ENCODE measurements at places on chromosomes 6 and 20.

DNA sequence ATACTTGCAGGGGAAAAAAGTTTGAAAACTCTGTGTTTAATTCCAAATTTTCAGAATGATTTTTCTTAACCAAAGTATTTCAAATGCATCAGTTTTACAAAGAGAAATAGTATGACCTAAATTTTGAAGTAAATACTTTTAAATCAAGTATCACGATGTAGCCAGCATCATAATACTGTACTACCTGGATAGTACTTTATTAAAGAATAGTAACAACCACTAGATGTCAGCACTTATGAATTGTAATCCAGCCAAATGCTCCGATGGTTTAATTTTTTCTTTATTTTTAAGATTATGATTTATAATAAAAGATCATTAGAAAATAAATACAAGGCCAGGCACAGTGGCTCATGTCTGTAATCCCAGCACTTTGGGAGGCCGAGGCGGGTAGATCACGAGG is 37.2 kb upstream of the HACE1 start:
- DNase-seq = no peak

GRCh38 chr6:96926425-96926824 is 1.9 kb downstream of the KLHL32 start:
- peak; percentile 59 for DNase-seq

- no peak for DNase-seq
Measured at GRCh38 chr20:61514805-61515505, 262.9 kb downstream of the CDH4 start.

DNA sequence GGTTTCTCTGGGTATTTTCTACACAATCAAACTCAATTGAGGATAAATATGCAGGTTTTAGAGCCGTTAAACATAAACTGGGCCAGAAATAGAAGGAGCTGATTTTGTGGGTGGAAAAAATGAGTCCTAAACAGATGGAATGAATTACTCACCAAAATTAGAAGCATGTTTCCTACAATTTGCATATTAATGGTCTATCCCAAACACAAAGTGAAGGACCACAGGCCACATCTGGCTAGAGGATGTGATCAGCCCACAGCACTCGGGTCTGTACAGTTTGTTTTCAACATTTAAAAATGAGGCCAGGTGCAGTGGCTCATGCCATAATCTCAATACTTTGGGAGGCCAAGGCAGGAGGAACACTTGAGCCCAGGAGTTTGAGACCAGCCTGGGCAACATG is 296.3 kb downstream of the PREX1 start:
- DNase-seq = no peak

DNA sequence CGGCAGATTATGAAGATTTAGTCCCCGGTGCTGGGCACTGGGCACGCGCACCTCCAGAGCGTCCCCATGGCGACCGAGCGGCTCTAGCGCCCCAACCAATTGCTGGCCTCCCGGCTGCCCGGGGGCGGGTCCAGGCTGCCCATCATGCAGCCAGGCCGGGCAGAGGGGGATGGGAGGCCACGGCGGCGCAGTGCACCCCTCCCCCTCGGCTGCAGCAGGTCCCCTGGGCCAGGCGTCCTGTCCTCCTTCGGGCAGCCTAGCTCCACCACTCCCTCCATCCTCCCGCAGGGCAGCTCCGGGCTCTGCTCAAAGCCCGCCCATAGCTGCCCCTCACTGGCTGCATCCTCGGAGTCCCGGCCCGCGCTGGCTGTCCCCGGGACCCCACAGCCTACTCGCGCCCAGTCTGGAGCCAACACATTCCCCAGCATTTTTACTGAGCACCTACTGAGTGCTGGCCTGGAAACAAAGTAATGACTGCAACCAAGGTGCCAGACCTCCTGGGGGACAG is 99.4 kb downstream of the ASXL1 start:
- peak; percentile 88 for DNase-seq

DNA sequence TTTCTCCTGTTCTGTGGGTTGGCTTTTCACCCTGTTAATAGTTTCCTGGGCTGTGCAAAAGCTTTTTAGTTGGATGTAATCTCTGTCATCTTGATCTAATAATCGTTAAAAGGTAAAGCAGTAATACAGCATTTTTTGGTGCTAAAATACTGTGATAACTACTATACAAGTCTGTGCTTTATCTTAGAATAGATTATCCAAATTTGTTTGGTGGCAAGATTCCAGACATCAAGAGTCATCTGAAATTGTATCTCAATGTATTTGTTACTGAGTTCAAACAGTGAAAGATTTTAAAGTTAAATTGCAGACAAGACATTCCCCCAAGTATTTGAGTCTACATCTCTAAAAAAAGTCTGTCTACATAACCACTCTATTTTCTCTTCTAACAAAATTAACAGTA is 18.8 kb downstream of the TBPL1 start:
- DNase-seq = no peak

GRCh38 chr20:3471397-3472021 is 691 bp downstream of the ATRN start:
- no peak for DNase-seq

DNA sequence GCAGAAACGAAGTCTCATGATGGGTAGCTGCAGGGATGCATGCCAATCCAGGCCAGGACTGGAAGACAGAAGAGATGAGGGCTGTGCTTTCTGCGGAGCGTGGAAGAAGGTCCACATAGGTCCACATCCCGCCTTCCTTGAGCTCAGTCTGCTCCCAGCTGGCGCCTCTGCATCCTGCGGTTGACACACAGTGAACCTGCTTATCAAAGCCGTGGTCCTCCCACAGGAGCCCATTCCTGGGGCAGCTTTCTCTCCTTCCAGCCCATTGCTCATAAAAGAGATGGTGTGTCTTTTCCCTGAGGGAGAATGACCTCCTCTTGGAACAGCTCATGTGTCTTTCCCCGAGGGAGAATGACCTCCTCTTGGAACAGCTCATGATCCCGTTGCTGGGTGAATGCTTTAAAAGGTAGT is 225.4 kb downstream of the CDH4 start:
- DNase-seq = no peak

GRCh38 chr6:11294228-11294627 is 61.8 kb upstream of the NEDD9 start:
- DNase-seq = no peak

DNA sequence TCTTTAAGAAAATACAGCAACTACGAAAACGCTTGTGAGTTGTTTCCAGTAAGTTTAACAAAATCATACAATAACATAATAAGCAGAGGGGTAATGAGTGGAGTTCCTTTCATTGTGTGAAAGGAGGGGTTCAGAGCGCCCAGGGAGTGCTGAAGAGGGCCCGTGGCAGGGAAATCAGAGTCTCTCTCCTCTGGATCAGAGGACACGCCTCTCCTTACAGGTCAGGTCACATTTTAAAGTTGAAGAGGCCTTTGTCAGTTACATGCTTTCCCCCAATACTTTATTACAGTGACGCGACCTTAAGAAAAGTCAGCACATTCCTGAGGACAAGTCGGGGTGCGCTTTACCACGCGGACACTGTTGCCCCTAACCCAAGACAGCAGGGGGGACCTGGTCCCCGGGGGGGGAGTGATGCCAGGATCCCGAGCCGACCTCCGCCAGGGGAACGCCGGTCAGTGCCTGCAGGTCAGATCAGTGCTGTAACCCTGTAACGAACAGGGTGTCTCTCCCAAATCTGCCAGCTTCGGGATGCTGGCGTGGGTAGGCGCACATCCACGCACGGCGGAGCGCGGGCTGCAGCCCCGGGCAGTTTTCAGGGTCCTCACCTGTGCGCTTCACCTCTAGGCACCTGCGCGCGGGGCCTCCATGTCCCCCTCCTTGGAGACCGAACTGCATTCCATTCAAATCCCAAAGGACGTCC is 848 bp downstream of the DACT2 start:
- no peak for DNase-seq

DNA sequence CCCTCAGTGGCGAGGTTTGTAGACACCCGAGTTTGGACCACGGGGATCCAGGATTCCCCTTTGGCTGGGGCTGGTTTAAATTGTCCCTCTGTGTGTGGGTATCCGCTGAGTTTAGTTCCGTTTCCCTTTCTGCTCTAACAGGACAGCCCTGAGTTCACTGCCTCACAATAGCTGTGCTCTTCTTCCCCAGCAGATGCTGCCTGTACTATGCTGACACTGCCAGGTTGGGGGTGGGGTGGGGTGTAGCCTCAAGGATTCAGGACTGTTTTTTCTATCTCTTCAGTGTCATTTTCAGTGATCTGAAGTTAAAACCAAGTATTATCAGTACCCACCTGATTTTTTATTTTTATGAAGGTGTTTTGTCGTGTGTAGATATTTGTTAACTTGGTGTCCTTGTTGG is 655.0 kb downstream of the COL12A1 start:
- no peak for DNase-seq

DNA sequence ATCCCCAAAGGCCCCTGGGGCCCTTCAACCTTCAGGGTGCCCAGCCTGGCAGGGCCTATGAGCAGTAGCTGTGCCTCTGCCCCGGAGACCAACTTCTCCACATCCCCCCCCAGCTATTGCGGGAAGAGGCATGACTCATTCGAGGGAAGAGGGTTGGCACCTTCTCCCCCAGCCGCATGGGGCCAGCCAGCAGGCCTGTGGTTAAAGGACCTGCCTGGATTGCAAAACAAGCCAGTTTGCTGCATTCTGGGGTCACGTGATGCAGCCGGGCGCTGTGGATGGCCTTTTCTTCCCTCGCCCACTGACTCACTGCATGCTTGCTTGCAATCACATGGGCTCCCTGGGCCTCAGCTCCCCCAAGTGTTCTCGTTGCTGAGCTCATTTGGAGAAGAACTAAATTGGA is 182.5 kb downstream of the MAFB start:
- DNase-seq = peak; percentile 63

DNA sequence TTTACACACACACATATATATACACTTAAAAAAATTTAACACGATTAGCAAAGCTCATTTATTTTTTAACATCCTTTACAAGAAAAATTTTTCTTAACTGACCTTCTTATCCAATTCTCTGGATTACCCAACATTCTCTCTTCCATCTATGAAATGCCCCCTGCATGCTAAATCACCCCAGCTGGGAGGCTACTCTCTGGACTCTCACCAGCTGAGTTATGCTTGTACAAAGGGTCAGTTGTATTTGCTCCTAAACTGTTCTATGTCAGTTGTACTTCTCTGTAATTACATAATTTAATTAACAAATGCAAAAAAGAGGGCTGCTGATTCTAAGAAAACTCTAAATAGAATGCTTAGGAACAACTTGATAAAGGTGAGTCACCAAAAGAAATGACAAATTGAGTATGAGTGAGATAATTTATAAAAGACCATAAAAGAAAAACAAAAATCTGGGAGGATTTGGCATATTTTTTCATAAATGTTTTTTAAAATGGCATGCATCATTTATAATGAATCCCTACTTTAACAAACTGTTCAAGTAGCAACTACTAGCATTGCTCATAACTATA is 120.5 kb downstream of the KIF13A start:
- peak; percentile 85 for DNase-seq

DNA sequence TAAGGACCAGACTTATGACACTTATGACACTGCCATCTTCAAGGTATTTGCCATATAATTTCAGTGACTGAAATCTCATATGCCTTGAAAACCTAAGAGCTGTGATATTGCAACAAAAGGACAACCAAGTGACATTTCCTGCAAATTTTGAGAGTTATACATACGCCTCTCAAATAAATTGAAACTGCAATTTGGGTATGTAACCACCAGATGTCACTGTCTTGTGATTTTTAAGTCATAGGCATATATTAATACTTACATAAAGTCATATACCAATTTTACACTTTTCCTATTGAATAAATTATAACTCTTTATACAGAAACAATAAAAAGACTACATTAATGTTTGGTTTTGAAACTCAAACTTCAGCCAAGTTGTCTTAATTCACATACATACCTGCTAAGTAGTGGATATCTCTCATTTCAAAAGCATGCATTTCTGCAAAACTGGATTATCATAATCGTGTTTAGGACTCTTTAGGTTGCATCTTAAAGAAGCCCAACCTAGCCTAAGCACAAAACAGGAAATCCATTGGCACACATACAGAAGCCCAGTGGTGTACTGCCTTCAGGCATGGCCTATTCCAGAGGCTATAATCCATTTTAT is 180.2 kb downstream of the PACRG start:
- DNase-seq = no peak

GRCh38 chr6:74578339-74578738 is 627.5 kb downstream of the COL12A1 start:
- no peak for DNase-seq

DNA sequence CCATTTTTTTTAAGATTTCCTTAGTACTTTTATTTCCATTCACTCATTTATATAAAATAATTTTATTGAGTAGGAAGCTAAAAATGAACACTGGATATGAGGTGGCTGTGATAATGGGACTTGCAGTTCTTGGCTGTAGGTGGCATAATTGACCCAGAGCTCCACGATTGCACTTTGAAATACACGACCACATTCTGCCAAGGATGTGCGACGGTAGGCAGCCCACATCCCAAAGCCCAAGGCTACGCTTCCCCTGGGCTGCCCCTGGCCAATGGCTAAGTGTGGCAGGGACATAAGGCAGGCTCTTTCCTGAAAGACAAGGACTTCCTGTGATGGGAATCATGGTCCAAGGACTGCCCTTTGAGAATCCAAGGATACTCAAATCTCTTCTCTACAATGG is 43.7 kb upstream of the ADTRP start:
- no peak for DNase-seq

- DNase-seq = no peak
Measured at GRCh38 chr6:29403801-29404200, 8.4 kb downstream of the OR12D2 start.

GRCh38 chr6:43681303-43681702 is 6.3 kb downstream of the MRPS18A start:
- no peak for DNase-seq

DNA sequence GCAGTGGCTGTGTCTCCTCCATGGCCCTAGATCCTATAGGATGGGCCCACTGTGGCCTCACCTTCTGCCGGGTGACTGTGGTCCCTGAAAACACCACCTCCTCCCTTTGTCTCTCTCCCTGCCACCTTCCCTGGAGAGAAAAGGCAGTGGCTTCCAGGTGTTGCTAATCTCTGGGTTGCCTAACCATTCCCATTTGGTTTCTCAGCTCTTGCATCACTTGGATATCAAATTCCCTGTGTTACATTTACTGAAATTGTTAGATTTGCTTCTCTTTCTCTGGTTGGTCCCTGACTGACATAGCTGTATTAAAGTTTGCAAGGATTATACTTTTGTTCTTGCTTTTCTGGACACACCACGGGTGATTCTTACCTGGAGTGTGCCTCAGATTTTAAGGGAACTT is 9.3 kb upstream of the ZFP64 start:
- DNase-seq = no peak
